ENCODE measurements at places on chromosomes 13 and 19. TPM values are rescaled to one million over a fixed set of nuclear protein-coding genes. Genes with fewer than 3 reads are reported as not detected.
A peak's percentile ranks its signal among the peaks of the same experiment; 100 is the strongest.

The ZNF555 gene
- 12.9 TPM for total RNA-seq

The RNF113B gene
- not detected for total RNA-seq

- no peak for DNase-seq
Measured at GRCh38 chr19:16073988-16074387, 2.3 kb upstream of the TPM4 start.

The ZNF546 gene
- total RNA-seq: 8.7 TPM

DNA sequence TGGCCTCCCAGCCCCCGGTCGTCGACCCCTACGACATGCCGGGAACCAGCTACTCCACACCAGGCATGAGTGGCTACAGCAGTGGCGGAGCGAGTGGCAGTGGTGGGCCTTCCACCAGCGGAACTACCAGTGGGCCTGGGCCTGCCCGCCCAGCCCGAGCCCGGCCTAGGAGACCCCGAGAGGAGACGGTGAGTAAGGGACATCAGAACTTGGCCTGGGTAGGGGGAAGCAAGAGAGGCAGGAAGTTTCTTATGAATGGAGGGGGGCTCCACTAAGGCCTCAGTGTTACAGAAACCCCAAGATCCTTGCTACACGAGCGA lies 2.9 kb downstream of the FOSB start:
- DNase-seq: no peak

The ZNF724 gene
- total RNA-seq: 11.7 TPM

- no peak for DNase-seq
Measured at GRCh38 chr13:79423801-79424642, 18.0 kb upstream of the RBM26 start.

GRCh38 chr13:71621174-71622124 lies 245.6 kb downstream of the DACH1 start:
- no peak for DNase-seq

DNA sequence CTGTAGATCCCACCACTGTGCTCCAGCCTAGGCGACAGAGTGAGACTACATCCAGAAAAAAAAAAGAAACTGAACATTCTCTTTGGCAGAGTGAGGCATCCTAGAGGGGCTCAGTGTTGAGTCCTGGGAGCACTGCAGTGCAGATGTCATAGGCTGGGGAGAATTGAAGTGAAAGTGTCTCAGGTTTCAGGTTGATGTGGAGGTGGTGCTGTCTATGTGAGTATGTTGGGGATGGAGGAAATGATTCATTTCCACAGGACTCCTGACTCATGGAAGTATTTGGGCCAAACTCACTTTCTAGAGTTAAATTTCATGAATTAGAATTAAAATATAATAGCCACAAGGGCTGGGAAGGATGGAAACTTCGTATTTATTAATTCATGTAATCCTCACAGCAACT lies 134.4 kb upstream of the TSC22D1 start:
- no peak for DNase-seq

- DNase-seq: no peak
Measured at GRCh38 chr13:64749301-64749700, 2480.8 kb downstream of the PCDH9 start.

- DNase-seq: no peak
Measured at GRCh38 chr13:26971990-26972887, 199.4 kb downstream of the USP12 start.

DNA sequence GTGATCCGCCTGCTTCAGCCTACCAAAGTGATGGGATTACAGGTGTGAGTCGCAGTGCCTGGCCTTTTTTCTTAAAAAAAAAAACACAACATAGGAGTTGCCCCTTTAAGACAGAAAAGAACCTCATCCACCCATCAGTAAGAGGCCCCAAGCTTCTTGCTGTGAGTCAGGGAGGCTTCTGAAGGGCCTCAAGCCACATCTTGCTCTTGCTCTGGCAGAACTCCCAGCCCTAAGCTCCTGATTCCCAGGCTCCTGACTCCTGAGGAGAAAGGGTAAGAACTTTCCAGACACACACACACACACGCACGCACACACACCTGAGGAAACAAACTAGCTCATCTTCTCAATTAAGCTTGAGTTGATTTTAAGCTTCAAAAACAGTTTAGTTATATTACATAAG lies 6.9 kb downstream of the ETFB start:
- no peak for DNase-seq

GRCh38 chr19:12997967-12998940 lies 3.0 kb downstream of the NFIX start:
- no peak for DNase-seq

DNA sequence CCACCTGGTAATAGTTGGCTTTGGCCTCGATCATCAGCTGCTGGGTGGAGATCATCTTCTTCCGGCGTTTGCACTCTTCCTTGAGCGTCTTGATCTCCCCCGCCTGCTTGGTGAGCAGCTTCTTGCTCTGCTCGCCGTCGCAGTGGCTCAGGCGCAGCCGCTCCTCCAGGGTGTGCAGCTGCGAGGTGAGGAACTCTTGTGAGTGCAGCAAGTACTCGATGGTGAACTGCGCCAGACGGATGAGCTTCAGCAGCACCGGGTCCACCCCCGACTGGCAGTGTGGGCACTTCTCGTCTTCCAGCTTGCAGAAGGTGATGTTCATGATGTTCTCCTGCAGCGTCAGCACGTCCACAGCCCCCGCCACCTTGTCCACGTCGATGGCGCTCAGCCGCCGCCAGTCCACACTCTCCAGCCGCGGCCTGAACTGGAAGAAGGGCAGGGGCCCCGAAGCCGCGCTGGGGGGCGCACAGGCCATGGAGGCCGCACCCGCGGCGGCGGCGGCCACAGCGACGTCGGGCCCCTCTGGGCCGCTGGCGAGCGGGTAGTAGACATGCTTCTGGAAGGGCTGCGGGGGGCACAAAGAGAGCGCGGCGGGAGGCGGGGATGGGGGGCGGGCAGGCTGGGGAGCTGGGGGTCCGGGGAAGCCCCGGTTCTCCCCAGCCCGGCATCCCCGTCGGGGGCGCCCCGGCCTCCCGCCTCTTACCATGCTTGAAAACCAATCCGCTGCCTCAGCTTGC lies 3.0 kb downstream of the DZIP1 start:
- DNase-seq: no peak

The IGFL1 gene
- total RNA-seq: not detected

The LGALS7B gene
- total RNA-seq: not detected

GRCh38 chr13:112447306-112447705 lies 71.2 kb downstream of the SPACA7 start:
- no peak for DNase-seq

GRCh38 chr13:32173881-32174280 lies 141.3 kb downstream of the ZAR1L start:
- no peak for DNase-seq

GRCh38 chr13:102220681-102221228 lies 181.1 kb downstream of the FGF14 start:
- DNase-seq: no peak

GRCh38 chr13:48097793-48098192 lies 2.9 kb upstream of the MED4 start:
- DNase-seq: no peak

DNA sequence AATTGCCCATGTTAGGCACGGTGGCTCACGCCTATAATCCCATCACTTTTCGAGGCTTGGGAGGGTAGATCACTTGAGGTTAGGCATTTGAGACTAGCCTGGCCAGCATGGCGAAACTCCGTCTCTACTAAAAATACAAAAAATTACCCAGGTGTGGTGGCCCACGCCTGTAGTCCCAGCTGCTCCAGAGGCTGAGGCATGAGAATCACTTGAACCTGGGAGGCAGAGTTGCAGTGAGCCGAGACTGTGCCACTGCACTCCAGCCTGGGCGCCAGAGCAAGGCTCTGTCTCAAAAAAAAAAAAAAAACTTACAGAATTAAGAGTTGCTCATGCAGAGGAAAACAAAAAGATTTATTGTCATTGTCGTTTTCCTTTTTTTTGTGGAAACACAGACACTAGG lies 3.4 kb upstream of the PSMC4 start:
- DNase-seq: peak; percentile 1

DNA sequence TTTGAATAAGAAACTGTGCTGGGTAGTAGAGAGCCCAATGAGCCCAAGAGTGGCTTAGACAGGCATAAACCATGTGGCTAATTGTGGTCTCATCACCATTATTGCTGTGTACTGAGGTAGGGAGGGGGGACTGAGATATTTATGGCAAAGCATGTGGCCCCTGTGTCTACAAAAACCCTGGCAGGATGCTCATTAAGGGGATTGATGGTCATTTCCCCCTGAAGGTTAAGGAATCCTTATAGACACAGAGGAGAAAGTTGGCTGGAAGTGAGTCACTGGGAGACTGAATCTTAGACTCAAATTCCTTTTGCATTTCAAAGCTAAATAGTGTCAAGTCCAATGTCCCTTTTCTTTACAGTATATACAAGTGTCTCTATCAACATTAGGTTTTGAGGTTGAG lies 9.8 kb upstream of the DACT3 start:
- no peak for DNase-seq

The VAV1 gene
- not detected for total RNA-seq

The NECTIN2 gene
- 291 TPM for total RNA-seq

- DNase-seq: no peak
Measured at GRCh38 chr13:38763446-38764381, 76.8 kb downstream of the FREM2 start.

GRCh38 chr19:7866399-7867091 lies 7.6 kb downstream of the PRR36 start:
- no peak for DNase-seq

The ZNF610 gene
- total RNA-seq: 14.2 TPM

The CNOT3 gene
- 67.6 TPM for total RNA-seq

GRCh38 chr13:57627663-57628062 lies 3.9 kb upstream of the PCDH17 start:
- no peak for DNase-seq

The C1QTNF9 gene
- total RNA-seq: not detected

- DNase-seq: no peak
Measured at GRCh38 chr13:112510002-112510780, 77.8 kb downstream of the TUBGCP3 start.

The NAPA gene
- total RNA-seq: 56.4 TPM

- DNase-seq: no peak
Measured at GRCh38 chr13:79851318-79851717, 370.4 kb downstream of the NDFIP2 start.
